Smooth muscle cell of the umbilical artery (primary cell): ENCODE measurements at places on chromosomes 5 and 9. TPM values are rescaled to one million over a fixed set of nuclear protein-coding genes. Genes with fewer than 3 reads are reported as not detected.

Gene FCN2
- total RNA-seq, result not detected in 2 replicates

Gene PIP5K1B
- total RNA-seq, result under 0.01 and 0.14 TPM in 2 replicates

Gene SMIM33
- total RNA-seq, result not detected in 2 replicates

Gene FOXD4L3
- not detected in 2 replicates for total RNA-seq

Gene MRPL36
- total RNA-seq, result 19.3 and 30.1 TPM in 2 replicates

Gene TSSK1B
- total RNA-seq, result 0.30 and 0.46 TPM in 2 replicates

Gene LCN1
- total RNA-seq, result 0.59 TPM in 1 of 2 replicates, not detected in the other

Gene FSTL4
- not detected in 2 replicates for total RNA-seq

Gene INSL4
- not detected in 2 replicates for total RNA-seq

Gene NSG2
- total RNA-seq, result not detected in 2 replicates

Gene CD74
- total RNA-seq, result 0.89 and 1.1 TPM in 2 replicates

Gene PAPPA
- total RNA-seq, result 211 and 268 TPM in 2 replicates

Gene MYO10
- 115 and 264 TPM in 2 replicates for total RNA-seq

Gene PCA3
- total RNA-seq, result not detected in 2 replicates

Gene MAMDC4
- total RNA-seq, result 2.7 and 4.0 TPM in 2 replicates

Gene GIN1
- total RNA-seq, result 7.0 and 8.9 TPM in 2 replicates

Gene IFNA21
- total RNA-seq, result not detected in 2 replicates

Gene ENTPD2
- total RNA-seq, result not detected in 2 replicates

Gene ELAVL2
- under 0.01 TPM in 1 of 2 replicates, not detected in the other for total RNA-seq

Gene TYRP1
- total RNA-seq, result 0.46 and 12.8 TPM in 2 replicates

Gene ARSI
- 60.5 and 118 TPM in 2 replicates for total RNA-seq

Gene SLC26A2
- total RNA-seq, result 22.0 and 22.6 TPM in 2 replicates

Gene WWC1
- 1.2 and 7.0 TPM in 2 replicates for total RNA-seq

Gene PCDHGC5
- 2.4 and 10.2 TPM in 2 replicates for total RNA-seq

Gene DOLK
- 24.0 and 36.2 TPM in 2 replicates for total RNA-seq

Gene TEX10
- 23.8 and 35.4 TPM in 2 replicates for total RNA-seq

Gene PCDHA6
- 0.60 and 0.89 TPM in 2 replicates for total RNA-seq

Gene MZB1
- total RNA-seq, result not detected in 2 replicates

Gene BRINP1
- not detected in 2 replicates for total RNA-seq

Gene COL23A1
- total RNA-seq, result 0.09 TPM in 1 of 2 replicates, not detected in the other

Gene ANP32B
- 6.2 and 9.3 TPM in 2 replicates for total RNA-seq

Gene ECSCR
- 0.30 and 0.74 TPM in 2 replicates for total RNA-seq

Gene TRMO
- 9.5 and 12.2 TPM in 2 replicates for total RNA-seq

Gene MATR3
- total RNA-seq, result 232 and 333 TPM in 2 replicates

Gene ZNF454
- total RNA-seq, result 3.6 and 4.0 TPM in 2 replicates

Gene SLC22A5
- total RNA-seq, result 4.2 and 4.8 TPM in 2 replicates

Gene KIF12
- not detected in 2 replicates for total RNA-seq

Gene PCDHGA1
- total RNA-seq, result 0.69 and 0.89 TPM in 2 replicates

Gene GAPT
- not detected in 2 replicates for total RNA-seq

Gene CDHR2
- total RNA-seq, result 0.05 TPM in 1 of 2 replicates, not detected in the other

Gene BAAT
- 0.23 TPM in 1 of 2 replicates, not detected in the other for total RNA-seq

Gene TOR4A
- total RNA-seq, result 19.0 and 33.5 TPM in 2 replicates

Gene ANKRD55
- under 0.01 TPM in 1 of 2 replicates, not detected in the other for total RNA-seq

Gene ADGRD2
- total RNA-seq, result not detected in 2 replicates

Gene MEGF10
- total RNA-seq, result 0.14 TPM in 1 of 2 replicates, not detected in the other
